ENCODE measurements at places on chromosomes 11 and 22.

DNA sequence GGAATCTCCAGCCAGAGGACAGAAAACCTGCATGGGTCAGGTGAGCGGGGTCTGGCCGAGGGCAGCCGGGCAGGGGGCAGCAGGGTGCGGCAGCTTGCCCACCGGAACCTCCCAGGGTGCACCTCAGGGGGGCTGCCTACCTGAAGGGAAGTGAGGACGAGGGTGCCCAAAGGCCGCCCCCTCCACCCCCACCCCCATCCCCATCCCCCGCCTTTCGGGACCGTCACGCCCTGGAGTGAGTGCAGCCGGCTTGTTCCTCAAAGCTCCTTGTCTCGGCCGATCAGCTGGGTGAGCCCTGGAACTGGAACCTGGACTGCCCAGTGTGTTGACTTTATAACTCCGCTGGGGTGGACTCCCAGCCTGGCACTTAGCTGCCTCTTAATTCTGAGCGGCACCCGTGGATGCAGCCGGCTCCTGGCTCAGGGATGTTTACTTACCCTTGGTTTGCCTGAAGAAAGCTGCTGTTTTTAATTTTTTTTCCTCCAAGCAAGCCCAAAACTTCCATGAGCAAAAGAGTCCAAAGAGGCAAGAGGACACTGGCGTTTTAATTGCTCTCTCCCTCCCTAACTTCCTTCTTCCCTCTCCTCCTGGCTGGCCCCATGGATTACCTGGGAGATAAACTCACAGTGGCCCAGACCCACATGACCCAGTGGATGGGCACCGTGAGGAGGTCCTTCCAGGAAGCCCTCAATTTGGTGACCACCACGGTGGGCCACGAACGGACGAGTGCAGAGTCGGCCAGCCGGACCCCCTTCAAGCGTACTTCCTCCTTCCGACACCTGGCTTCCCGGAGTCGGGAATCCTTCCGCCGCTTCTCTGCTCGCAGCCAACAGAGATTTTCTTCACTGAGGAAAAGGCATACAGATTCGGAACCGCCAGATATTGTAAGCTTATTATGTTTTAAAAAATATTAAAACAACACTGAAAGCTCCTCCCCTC lies 87.8 kb upstream of the CRYBB3 start:
- no peak for DNase-seq

- DNase-seq, result no peak
These were observed 60.6 kb downstream of the FAM83F start for GRCh38 chr22:40055143-40055883.

GRCh38 chr22:19035474-19036228 lies 86.6 kb downstream of the DGCR2 start:
- peak; percentile 72 for DNase-seq

- peak; percentile 62 for DNase-seq
These were observed 9.8 kb upstream of the ALX4 start for GRCh38 chr11:44319552-44320288.

- DNase-seq, result no peak
These were observed 11.7 kb downstream of the APIP start for GRCh38 chr11:34904421-34904955.

DNA sequence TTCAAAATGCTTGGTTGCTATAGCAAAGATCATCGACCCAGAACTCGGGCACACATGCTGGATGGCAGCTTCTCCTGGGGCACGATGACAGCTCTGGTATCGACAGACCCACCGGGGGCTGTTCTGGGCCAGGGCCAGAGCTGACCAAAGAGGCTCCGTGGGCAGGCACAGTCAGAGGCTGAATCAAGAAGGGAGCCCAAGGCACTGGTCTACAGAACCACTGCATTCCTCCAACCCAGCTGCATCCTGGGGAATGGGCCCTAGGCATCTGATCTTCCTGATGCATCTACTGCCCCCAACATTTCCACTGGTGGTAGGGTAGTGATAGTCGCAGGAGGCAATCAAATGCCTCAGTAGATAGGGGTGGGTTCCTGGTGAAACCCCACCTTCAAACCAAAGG lies 470.3 kb downstream of the TBC1D22A start:
- DNase-seq, result no peak

- DNase-seq, result no peak
These were observed 365.2 kb upstream of the DDI1 start for GRCh38 chr11:103671143-103671651.

DNA sequence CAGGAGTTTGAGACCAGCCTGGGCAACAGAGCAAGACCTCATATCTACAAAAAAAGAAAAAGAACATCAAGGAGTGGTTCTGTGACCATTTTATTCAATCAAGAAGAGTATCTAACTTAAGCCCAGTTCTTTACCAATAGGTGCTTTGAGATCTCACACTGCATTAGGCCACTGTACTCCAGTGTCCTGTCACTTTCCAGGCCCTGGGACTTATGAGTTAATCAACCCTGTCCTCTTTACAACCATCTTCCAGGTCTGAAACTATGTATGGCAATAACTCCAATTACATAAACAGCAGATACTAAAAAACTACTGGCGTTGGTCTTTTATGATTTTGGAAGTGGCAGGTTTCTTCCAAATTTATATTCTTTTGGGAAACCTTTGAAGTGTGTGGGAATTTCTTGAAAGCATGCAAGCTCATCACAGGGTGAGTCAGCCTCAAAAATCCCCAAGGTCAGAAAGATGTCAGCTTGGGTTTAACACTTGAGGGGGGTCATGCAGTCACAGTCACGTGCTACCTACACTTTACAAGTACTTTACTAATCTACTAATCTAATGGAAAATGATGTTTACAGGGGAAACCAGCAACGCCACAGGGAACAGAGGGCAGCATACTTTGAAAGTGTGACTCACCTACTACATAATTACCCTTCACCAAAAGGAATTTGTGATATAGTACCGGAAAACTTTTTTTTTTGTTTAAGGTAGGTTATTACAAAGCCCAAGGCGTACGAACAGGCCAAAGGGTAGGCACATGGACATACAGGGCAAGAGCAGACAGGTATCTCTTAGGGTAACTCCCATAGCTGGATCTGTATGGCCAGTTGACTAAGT lies 15.6 kb downstream of the PISD start:
- no peak for DNase-seq

DNA sequence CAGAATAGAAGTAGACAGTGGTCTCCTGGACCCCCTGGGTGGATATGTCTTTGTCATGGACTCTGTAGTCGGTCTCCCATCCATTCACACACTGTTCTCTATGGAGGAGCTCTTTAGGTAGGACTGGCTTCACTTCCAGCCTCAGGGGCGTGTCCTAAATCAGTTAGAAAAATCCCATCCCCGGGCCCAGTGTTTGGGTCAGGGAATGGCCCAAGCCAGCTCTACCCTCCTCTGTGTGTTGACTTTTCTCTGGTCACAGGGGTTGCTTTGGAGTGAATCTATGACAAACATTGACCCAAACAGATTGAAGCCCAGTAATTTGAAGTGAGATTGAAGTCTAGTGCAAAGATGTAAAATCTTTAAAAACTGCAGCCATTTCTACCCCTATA lies 34.0 kb downstream of the WEE1 start:
- no peak for DNase-seq

GRCh38 chr22:45240810-45241631 lies at the start of gene KIAA0930:
KIAA0930 (minus strand) TSS chr22:45240894; CDS start chr22:45240703, 191 bp downstream.
- peak; percentile 95 for DNase-seq

DNA sequence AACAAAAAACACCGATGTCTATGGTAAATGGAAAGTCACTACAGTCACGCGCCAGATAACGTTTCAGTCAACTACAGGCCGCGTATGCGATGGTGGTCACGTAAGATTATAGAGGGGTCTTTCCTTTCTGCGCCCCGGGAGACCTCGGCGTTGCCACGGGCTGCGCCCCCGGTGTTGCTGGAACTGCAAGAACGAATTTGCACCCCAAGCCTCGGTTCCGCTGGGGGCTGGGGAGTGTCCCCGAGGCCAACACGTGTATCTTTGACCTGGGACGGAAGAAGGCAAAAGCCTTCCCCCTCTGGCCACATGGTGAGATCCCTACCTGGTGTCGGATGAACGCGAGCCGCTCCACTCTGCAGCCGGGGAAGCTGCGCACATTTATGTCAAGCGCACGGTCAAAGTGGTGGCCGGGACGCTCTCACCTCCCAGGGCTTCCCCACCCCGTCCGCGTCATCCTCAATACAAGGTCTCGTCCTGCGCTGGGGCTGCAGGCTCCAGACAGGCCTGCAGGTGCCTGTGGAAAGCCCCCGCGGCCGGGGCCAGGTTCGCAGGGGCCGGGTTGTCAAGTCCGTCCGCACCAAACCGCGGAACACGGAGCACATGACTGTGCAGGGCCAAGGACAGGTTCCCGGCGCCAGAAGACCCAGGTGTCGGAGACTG lies 29.3 kb upstream of the APLP2 start:
- no peak for DNase-seq

DNA sequence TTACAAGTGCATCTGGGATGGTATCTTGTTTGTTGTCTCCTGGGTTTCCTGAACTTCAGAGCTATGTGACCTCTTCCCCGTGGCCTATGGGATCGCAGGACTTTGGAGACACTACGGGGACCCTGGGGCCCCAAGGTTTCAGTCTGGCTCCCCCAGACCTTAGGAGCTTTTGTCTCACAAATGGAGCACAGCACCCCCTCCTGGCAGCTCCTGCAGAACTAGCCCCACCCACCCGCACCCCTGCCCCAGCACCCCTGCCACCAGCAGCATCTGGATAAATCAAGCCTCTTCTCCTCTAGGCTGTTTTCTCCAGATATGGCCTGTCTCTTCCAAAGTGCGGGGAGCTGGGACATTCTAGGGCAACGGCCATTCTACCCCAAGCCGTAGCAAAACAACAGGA lies 10.4 kb downstream of the RCOR2 start:
- DNase-seq, result no peak

DNA sequence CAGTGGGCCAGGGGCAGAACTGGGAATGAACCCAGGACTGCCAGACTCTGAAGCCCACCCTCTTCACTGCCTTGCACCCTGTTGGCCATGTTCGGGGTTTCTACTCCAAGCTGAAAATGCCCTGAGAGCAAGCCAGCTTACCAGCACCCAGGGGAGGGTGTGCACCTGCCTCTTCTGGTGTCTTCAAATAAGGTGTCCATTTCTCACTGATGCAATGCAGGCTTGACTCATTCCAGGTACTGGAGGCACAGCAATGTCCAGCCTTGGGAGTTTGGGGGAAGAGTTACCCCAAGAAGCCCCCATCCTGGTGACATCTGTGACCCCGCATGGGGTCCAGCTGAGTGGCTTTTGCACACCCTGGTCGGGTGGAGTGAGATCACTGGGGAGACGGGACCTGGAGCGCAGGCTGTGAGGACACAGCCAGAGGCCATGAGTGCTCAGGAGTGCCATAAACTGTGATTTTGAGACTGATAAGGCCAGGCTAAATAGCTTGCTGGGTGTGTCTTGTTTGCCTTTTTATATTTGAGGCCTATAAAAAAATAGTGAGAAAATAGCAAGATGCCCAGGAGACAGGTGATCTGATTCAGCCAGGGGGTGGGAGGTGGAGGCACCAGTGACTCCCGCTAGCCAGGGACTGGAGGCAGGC lies 4.6 kb upstream of the CERK start:
- DNase-seq, result no peak

DNA sequence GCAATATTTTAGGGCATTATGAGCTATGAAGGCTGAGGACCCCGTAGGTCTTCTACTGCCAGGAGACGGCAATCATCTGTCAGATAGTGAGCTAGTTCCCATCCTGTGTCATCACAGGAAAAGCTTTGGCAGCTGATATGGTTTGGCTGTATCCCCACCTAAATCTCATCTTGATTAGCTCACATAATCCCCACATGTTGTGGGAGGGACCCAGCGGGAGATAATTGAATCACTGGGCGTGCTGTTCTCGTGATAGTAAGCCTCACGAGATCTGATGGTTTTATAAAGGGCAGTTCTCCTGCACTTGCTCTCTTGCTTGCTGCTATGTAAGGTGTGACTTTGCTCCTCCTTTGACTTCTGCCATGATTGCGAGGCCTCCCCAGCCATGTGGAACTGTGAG lies 18.1 kb downstream of the CSRP3 start:
- no peak for DNase-seq

DNA sequence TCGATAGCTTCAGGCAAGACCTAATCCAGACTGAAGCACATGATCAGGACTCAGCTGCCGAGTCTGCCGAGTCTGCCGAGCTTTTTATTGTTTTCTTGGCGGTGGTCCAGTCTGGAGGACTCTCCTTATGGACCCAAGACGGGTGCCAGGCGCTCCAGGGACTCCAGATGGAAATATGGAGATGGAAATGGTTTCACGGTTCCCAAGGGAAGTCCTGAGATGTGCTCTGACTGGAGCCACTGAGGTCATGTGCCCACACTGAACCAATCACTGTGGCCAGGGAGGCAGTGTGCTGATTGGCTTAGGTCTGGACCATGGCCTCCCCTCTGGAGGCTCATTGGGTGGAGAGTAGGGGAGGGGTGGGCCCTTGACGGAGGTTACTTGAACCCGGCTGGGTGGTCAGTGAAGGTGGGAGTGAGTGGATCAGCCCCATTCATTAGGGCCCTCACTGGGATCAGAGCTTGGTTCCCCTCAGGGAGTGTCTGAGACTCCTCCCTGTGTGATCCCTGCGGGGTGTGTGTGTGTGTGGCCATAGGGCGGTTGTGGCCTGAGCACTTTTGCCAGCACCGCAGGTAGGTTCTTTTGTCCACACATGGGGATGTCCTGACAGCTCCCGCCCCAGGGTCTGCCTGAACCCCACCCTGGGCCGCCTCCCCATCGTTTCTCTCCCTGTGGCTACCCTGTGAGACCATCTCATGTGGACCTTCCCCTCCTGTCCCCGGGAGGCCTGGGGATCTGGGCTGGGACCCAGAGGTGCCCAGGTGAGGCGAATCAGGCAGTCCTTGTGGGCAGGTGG lies 14.0 kb downstream of the RPS6KA4 start:
- DNase-seq, result peak; percentile 65

DNA sequence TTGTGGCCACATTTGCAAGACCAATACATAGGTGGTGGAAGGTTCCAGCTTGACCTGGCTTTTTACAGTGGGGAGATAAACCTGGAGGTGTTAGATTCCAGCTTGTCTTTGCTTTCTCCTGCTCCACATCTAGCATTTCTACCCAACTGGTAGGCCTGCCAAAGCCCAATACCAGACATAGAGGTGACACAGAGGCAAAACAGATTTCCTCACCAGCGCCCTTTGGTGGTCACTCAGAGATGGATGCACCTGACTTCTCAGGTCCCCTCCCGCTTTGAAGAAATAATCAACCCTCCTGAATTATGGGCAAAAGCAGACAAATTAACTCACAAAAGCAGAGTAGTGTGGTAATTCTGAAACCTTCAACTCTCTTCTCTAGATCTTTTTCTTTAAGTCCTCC lies 1356.2 kb downstream of the FAM181B start:
- no peak for DNase-seq
